ENCODE measurements at places on chromosomes 7 and 10. TPM values are rescaled to one million over a fixed set of nuclear protein-coding genes. Genes with fewer than 3 reads are reported as not detected.

DNA sequence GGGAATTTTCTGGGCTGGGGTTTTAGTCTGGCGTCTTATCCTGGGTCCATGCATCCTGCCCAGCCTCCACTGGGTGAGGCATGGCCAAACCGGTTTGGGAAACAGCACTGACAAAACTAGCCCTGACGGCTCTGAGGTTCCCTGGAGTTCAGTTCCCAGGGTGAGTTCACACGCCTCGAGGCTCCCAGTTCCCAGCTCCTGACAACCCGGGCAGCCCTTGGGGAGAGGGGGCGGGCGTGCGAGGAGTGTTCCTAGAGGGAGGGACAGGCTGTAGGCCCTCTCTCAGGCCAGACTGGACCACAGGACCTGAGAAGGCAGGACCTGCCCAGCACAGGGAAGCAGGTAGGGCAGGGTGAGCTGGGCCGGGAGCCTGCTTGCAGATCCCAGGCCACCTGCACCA is 82.3 kb upstream of the PPIF start:
- H3K4me1 ChIP-seq: no peaks in the 10 kb centered on the region
- no peak overlapping the region for H3K27ac ChIP-seq
- H3K36me3 ChIP-seq: no peaks in the 10 kb centered on the region
- DNase-seq: no peak

DNA sequence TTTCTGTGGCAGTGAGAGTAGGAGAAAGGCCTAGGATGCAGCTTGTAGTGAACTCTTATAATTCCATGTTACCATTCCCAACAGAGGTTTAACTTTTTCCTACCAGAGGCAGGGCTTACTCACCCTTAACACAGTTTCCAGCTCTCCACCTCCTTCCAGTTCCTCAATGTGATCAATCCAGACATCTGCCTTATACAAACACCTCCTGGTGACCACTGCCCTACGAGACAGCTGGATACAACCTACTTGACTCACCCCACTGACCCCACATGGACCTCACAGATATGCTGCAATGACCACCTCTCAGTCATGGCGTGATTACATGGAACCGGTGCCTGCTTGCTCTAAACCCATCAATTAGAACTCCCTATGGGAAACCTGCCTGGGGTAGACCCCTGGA is 326.5 kb downstream of the TNS3 start:
- H3K4me1 ChIP-seq: peaks cover 8% of the 10 kb centered on the region
- no peak overlapping the region for H3K27ac ChIP-seq
- no peak overlapping the region for H3K4me3 ChIP-seq
- no peaks in the 10 kb centered on the region for H3K27me3 ChIP-seq
- H3K36me3 ChIP-seq: no peaks in the 10 kb centered on the region

DNA sequence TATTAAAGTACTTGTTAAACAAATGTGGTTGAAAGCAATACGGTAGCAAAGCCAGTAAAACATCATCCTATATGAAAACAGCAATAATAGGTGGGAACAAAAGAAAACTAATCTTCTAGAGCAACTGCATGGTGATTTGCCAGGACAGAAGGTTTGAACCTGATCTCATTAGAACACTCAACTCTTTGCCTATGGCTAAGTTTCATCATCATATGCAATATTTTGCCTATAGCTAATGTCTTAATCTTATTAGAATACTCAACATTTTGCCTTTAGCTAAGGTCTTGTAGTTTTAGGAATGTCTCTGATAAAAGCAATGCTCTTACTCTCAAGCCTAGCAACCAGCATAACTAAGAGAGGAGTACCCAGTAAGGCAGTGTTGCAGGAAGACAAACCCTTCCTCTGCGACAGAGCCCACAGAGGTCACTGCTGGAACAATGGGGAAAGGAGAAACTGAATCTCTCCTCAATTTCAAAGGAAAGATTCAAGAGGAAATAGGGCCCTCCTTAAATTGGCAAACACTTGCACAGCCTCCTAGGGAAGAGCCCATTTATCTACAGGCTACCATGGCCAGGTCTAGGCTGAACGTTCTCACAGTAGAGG is 38.3 kb downstream of the CADPS2 start:
- no peaks in the 10 kb centered on the region for H3K27me3 ChIP-seq
- DNase-seq: no peak
- no peaks in the 10 kb centered on the region for H3K4me1 ChIP-seq
- H3K27ac ChIP-seq: no peak overlapping the region
- no peak overlapping the region for H3K4me3 ChIP-seq
- H3K36me3 ChIP-seq: no peaks in the 10 kb centered on the region

- peaks cover 16% of the 10 kb centered on the region for H3K27me3 ChIP-seq
- H3K27ac ChIP-seq: no peak overlapping the region
- no peak overlapping the region for H3K4me3 ChIP-seq
- peak; percentile 18 for DNase-seq
- H3K36me3 ChIP-seq: no peaks in the 10 kb centered on the region
These were observed 86.6 kb upstream of the C7orf33 start for GRCh38 chr7:148503900-148504487.

GRCh38 chr10:110162741-110163145 is 44.7 kb upstream of the MXI1 start:
- peaks cover 11% of the 10 kb centered on the region for H3K27me3 ChIP-seq
- H3K4me3 ChIP-seq: no peak overlapping the region
- H3K4me1 ChIP-seq: no peaks in the 10 kb centered on the region
- DNase-seq: no peak
- no peak overlapping the region for H3K27ac ChIP-seq
- H3K36me3 ChIP-seq: no peaks in the 10 kb centered on the region

DNA sequence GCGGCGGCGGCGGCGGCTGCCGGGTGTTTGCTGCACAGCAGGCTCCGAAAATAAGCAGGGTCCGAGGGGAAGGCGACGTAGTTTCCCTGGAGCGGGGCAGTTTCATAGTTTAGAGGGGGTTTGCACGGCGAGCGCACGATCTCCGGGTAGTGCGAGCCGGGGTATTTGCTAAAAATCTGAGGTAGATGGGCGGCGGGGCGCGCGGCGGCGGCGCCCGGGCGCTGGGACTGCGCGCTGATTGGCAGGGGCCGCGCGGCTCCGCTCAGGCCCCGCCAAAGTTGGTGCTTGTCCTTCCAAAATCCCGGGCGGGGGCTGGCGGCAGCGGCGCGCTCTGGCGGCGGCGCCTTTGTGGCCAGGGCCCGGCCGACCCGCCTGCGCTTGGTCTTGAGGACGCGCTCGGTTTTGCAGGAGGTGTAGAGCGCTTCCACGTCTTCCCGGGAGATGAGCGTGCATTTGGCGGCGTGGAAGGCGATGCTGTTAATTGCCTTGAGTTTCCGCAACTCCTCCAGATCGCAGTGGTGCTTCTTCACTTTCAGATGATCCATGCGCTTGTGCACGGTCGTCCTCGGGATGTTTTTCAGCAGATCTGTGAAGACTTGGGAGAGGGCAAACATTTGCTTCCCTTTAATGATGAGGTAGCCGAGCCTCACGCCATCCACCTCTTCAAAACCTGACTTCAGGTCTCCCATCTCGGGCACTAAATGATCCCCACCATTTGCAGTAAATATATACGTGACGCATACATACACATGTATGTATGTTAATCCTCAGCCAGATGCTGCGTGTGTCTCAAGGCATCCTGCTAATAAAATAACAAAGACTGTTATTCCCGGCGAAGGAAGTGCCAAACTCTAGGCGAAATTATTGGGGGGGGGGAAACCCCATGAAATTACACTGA is 8.1 kb downstream of the SKIDA1 start:
- peak overlapping the region; percentile 62 for H3K4me3 ChIP-seq
- H3K27me3 ChIP-seq: no peaks in the 10 kb centered on the region
- no peaks in the 10 kb centered on the region for H3K36me3 ChIP-seq
- H3K27ac ChIP-seq: peak overlapping the region; percentile 96

DNA sequence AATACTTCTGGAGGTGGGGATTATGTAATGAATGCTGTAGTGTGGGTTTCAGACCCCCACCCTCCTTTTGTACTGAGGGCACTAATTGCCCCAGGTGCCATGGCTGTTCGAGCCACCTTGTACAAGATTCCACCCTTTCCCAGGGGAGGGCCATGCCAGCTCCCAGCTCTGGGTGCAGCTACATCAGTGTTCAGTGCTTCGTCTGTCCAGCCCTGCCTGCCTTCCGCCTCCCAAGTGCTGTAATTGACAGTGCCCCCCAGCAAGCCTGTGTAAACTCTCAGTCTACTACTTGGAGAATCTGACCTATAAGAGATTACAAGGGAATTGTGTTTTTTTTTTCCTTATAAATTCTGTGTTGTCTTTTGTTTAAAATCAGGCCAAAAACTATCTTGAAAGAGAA is 33.0 kb downstream of the GTF2I start:
- peaks cover 6% of the 10 kb centered on the region for H3K4me1 ChIP-seq
- DNase-seq: no peak
- no peak overlapping the region for H3K27ac ChIP-seq
- H3K4me3 ChIP-seq: no peak overlapping the region
- no peaks in the 10 kb centered on the region for H3K27me3 ChIP-seq
- peaks cover 20% of the 10 kb centered on the region for H3K36me3 ChIP-seq

GRCh38 chr7:92313055-92313454 is 67.3 kb downstream of the ANKIB1 start:
- no peaks in the 10 kb centered on the region for H3K27me3 ChIP-seq
- H3K4me3 ChIP-seq: no peak overlapping the region
- H3K27ac ChIP-seq: no peak overlapping the region
- H3K4me1 ChIP-seq: no peaks in the 10 kb centered on the region
- H3K36me3 ChIP-seq: peaks cover 4% of the 10 kb centered on the region

DNA sequence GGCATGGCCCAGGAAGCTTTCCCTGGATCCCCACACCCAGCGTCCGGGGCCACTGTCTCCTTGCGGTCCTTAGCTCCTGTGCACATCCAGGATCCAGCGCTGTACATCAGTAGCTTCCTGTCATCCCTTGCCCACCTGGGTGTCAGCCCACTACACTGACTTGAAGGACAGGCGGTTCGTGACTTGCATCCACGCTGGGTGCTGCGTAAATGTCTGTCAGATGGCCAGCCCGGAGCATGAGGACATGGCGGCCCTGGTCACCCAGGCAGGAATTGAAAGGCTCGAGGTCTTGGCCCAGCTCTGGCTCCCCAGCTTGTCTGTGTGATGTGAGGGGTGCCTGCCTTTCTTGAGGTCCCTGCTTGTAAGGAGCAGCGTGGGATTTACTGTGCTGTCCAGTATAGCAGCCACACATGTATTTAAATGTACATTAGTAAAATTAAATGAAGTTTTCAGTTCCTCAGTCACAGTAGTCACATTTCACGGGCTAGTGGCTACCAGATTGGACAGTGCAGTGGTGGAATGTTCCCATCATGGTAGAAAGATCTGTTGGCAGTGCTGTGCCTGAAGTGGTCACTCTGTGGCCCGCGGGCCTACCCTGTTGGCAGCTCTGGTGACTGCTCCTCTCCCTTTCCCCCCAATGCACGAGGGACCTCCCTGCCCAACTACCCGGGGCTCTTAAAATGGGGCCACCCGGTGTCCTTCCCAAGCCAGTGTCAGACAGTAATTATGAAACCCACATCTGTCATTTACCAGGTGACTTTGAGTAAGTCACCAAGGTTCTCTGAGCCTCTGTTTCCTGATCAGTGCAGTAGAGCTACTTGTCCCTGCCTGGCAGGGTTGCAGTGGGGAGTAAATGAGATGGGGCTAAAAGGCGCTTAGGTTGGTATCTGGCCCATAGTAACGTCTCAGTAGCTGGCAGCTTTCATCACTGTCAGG is 97.8 kb upstream of the PPIF start:
- H3K27me3 ChIP-seq: no peaks in the 10 kb centered on the region
- peaks cover 4% of the 10 kb centered on the region for H3K4me1 ChIP-seq
- no peaks in the 10 kb centered on the region for H3K36me3 ChIP-seq
- H3K4me3 ChIP-seq: no peak overlapping the region
- no peak overlapping the region for H3K27ac ChIP-seq
- no peak for DNase-seq

- H3K4me1 ChIP-seq: peaks cover 3% of the 10 kb centered on the region
- no peak for DNase-seq
- peak overlapping the region; percentile 69 for H3K4me3 ChIP-seq
These were observed 439 bp downstream of the IQUB start for GRCh38 chr7:123533929-123534382.

- peak overlapping the region; percentile 84 for H3K27ac ChIP-seq
- H3K4me1 ChIP-seq: peaks cover 12% of the 10 kb centered on the region
These were observed 1.3 kb upstream of the SAMD8 start for GRCh38 chr10:75110006-75110632.

GRCh38 chr7:132691201-132691600 is 114.9 kb upstream of the PLXNA4 start:
- H3K36me3 ChIP-seq: no peaks in the 10 kb centered on the region
- H3K4me1 ChIP-seq: no peaks in the 10 kb centered on the region
- DNase-seq: no peak
- H3K27ac ChIP-seq: no peak overlapping the region

GRCh38 chr10:78630944-78631838 is 437.6 kb upstream of the ZMIZ1 start:
- no peak overlapping the region for H3K4me3 ChIP-seq
- H3K27me3 ChIP-seq: no peaks in the 10 kb centered on the region
- no peak for DNase-seq

- DNase-seq: no peak
- no peak overlapping the region for H3K27ac ChIP-seq
- H3K27me3 ChIP-seq: no peaks in the 10 kb centered on the region
- H3K36me3 ChIP-seq: no peaks in the 10 kb centered on the region
- no peak overlapping the region for H3K4me3 ChIP-seq
These were observed 186.4 kb downstream of the FAM107B start for GRCh38 chr10:14588084-14588937.

- no peak overlapping the region for H3K27ac ChIP-seq
- no peak overlapping the region for H3K4me3 ChIP-seq
- peaks cover 18% of the 10 kb centered on the region for H3K27me3 ChIP-seq
- no peaks in the 10 kb centered on the region for H3K36me3 ChIP-seq
- no peak for DNase-seq
These were observed 5.1 kb downstream of the NPVF start for GRCh38 chr7:25223206-25223605.

DNA sequence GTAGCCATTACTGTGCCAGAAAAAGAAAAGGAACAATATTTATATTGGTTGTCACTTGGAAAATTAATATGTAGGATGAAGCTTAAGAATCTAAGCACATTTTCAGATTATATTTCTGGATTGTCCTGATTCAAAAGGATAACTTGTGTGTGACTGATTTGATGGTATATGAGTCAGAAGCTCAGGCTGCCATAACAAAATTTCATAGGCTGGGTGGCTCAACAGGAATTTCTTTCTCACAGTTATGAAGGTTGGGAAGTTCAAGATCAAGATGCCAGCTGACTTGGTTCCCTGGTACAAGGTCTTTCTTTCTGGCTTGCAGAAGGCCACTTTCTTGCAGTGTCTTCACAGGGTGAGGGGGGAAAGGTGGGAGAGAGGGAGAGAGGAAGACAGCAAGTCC is 108.5 kb downstream of the ST7 start:
- no peak for DNase-seq
- no peaks in the 10 kb centered on the region for H3K4me1 ChIP-seq
- H3K36me3 ChIP-seq: no peaks in the 10 kb centered on the region
- H3K27me3 ChIP-seq: no peaks in the 10 kb centered on the region
- H3K27ac ChIP-seq: no peak overlapping the region

- no peaks in the 10 kb centered on the region for H3K27me3 ChIP-seq
- no peak overlapping the region for H3K4me3 ChIP-seq
- H3K27ac ChIP-seq: no peak overlapping the region
- no peak for DNase-seq
- H3K4me1 ChIP-seq: 0 out of 2 replicates have a peak, but pooled peaks cover under 1% of the 10 kb centered on the region
- H3K36me3 ChIP-seq: no peaks in the 10 kb centered on the region
These were observed 44.5 kb upstream of the AP5Z1 start for GRCh38 chr7:4730971-4731370.

JCAD gene
- total RNA-seq: 40.7 TPM

FRAT1 gene
- 5.3 TPM for total RNA-seq

ZNF804B gene
- total RNA-seq: not detected

ADAM8 gene
- total RNA-seq: 3.7 TPM

SORCS3 gene
- total RNA-seq: not detected

RRP12 gene
- 94.9 TPM for total RNA-seq

SLC39A12 gene
- total RNA-seq: not detected

IDI2 gene
- not detected for total RNA-seq

COL13A1 gene
- total RNA-seq: 1.0 TPM

All from Panc1 (cell line).